ENCODE measurements at places on chromosomes 2 and 18. TPM values are rescaled to one million over a fixed set of nuclear protein-coding genes. Genes with fewer than 3 reads are reported as not detected.

Gene GPR55
- total RNA-seq = not detected

Gene ERFE
- total RNA-seq = 0.43 TPM

GRCh38 chr2:164920430-164920829, 34.9 kb downstream of the SLC38A11 start:
- DNase-seq = no peak

DNA sequence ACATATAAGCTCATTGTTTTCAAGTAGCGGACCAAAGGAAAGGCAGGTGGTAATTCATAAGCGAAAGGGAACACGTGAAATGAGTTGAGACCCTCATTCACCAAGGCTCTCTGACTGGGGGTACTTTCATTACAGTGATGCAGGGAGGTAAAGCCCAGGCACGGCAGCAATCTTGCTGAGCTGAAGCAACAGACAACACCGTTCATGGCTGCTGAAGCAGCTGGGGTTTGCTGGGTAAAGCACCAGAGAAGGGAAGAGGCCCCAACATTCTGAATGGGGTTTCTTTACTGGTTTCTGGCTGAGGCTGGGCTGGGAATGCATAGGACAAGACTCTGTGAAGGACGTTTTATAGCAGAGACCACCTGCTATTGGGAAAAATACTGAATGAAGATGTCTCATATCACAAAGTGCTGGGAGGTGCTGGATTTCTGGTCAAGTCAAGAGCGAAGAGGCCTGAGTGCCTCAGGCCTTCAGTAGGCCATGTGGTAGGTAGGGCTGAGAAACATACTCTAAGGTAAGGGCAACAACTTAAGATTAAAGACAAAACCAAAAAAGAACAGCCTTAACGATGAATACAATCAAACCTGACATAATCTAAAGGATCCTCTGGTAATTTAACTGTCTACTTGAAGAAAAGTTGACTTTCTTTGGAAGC, 324.7 kb upstream of the PIK3C3 start:
- DNase-seq = no peak
